ENCODE measurements at places on chromosomes 3 and 15. TPM values are rescaled to one million over a fixed set of nuclear protein-coding genes. Genes with fewer than 3 reads are reported as not detected.
A peak's percentile ranks its signal among the peaks of the same experiment; 100 is the strongest.

- DNase-seq, result no peak
These were observed 1124.2 kb downstream of the NAALADL2 start for GRCh38 chr3:175983379-175983778.

The FRMD5 gene
- 0.90 TPM for polyA plus RNA-seq

DNA sequence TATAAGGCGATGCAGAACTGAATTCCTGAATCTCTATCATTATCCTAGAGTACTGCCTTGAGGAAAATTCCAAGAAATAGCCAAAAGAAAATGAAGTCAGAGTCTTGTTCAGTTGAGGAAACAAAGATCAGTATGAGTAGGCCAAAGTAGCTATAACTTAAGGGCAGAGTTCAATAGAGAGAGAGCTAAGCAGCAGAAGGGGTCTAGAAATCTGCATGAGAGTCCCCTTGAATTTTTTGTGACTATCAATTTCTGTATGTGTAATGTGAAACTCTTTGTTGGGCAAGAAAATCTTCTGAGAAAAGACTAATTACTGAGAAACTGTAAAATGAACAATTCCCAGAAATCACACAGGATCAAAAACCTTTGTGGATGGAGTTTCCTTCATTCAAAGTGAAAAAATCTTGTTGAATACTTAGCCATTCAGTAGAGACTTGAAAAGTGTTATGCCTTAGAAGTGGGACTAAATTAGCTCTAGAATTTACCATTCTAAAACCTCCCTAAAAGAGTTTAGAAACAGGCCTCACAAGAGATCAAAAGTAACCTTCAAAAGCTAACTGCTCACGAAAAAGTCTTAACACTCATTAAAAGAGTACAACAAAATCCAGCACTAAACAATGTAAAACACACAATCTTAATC lies 43.1 kb upstream of the FNDC3B start:
- DNase-seq, result no peak

The PCCB gene
- polyA plus RNA-seq, result 89.5 TPM

DNA sequence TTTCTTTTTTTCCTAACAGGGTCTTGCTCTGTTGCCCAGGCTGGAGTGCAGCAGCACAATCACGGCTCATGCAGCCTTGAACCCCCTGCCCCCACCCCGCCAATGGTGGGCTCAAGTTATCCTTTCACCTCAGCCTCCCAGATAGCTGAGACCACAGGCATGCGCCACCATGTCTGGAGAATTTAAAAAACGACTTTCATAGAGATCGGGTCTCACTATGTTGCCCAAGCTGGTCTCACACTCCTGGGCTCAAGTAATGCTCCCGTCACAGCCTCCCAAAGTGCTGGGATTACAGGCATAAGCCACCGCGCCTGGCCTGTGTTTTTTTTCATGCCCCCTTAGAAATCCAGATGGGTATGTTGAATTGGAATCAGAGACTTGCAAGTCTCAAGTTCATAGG lies 40.3 kb downstream of the ERICH6 start:
- no peak for DNase-seq

The GPR156 gene
- polyA plus RNA-seq, result 2.3 TPM

DNA sequence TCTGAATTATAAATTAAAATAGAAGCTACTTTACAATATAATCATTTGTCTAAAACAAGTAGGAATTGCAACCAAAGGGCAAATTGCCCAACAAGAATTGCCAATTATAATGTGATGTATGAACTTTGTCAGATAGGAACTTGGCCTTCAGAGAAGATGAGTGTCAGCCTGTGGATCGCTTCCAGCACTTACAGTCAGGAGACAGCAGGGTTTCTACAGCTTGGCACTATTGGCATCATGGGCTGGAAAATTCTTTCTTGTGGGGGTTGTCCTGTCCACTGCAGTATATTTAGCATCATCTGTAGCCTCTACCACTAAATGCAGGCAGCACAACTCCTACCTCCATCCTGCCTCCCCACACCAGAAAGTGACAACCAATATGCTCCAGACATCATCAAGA lies 48.1 kb upstream of the CRBN start:
- DNase-seq, result no peak

GRCh38 chr3:163056874-163057497 lies 1560.4 kb downstream of the OTOL1 start:
- DNase-seq, result no peak

The ADAMTSL3 gene
- polyA plus RNA-seq, result 3.0 TPM

The NMNAT3 gene
- polyA plus RNA-seq, result 9.9 TPM

DNA sequence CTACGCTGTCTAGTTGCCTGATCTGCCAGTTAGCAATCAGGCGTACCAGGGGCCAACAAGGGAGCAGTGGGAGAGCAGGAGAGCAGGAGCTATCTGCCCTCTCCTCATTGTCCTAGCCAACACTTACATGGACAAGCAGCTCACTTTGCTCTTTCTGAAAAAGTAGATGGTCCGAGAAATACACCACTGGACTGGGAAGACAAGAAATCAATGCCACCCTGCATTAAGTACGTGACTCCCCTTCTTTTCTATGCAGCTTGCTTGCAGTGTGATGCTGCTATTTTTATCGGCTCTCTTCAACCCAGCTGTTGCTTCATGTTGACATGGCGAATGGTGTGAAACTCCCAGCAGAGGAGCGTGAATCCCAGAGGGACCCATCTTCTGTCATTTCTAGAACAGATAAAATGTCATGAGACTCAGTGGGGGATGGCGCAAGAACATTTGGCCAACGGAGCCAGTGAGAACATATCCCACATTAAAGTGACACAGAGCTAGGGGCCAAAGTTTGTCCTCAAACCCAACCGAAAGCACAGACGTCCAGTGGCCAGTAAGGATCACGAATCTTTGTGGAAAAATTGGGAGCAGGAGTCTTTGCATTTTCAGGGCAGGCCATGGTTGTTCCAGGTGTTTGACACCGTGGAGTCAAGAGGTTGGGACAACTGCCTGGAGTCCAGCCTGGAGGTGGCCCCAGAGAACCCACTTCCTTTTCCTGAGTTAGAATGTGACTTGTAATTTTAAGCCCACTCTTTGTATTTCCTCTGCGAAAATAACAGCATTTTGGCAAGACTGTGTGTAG lies 53.7 kb upstream of the MEF2A start:
- DNase-seq, result no peak

DNA sequence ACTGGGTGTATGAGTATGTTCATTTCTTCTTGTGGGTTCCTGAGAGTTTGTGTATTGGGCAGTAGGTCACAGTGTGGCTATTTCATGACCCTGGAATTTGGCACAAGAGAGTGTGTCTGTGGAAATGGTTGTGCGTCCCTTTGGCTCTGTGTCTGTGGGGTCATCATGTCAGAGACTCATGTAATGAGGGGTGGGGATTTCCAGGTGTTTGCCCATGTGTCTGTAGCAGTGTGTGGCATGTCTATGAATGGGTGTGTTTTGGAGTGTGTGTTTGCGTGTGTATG lies 1.3 kb upstream of the GATA2 start:
- no peak for DNase-seq

The NR1I2 gene
- polyA plus RNA-seq, result 0.54 TPM

DNA sequence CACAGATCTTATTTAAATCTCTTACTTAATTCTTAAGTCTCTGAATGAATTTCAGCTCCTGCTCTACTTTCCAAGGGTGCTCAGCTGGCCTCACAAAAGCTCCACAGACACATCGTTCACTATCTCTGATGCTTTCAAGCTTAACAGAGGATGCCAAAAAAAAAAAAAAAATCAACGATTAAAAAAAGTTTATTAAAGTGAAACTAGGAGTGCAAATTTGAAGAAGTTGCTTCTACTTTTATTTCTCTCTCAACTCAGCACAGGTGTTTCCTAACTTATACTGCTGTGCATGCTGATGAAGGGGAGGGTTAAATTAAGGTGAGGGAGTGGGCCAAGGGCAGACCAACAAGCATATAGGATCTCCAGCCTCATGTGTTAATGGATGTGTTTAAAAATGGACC lies 157.2 kb downstream of the TIGIT start:
- DNase-seq, result no peak

DNA sequence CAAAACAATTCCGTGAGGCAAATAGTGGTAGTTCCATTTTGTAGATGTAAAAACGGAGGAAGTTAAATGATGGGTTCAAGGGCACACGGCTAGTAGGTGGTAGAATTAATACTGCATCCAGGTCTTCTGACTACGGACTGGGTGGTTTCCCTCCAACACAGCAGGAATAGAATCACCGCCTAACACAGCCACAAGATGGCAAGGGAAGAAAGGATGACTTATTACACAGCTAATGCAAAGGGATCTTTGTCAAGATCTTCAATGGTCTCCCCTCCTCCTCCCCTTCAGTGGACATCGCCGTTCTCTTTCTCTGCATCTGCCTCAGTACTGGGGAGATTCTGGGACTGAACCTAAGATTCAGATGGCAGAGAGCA lies 524 bp upstream of the TOPBP1 start:
- peak; percentile 23 for DNase-seq

The LEKR1 gene
- 2.3 TPM for polyA plus RNA-seq

DNA sequence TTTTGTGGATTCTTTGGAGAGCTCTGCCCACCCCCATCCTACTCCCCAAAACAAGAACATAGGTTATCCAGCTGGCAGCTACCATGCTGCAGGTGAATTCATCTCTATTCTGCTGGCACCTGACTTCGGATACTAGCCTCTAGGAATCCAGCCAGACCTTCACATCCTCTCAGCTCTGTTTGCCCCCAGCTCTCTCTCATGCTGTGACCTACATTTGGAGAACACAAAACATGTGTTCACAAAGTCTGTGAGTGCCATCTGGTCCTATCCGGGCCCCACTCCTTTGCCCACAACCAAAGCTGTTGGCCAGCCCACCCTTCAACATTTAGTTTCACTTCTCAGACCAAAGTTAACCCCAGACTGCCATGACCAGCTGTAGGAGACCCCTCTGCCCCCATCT lies 89.4 kb upstream of the C3orf80 start:
- no peak for DNase-seq

All from right renal cortex interstitium (tissue), 3 donors.